Stimulated activated CD8-positive, alpha-beta memory T cell treated with anti-CD3 and anti-CD28 coated beads, Interleukin-7, amount 100 ng/mL, for 1 hour (primary cell): ENCODE measurements at places on chromosomes 11 and 22.

GRCh38 chr11:20047006-20047768 is 113.1 kb downstream of the DBX1 start:
- DNase-seq, result no peak

GRCh38 chr11:12164061-12165014 is 53.9 kb downstream of the MICAL2 start:
- DNase-seq, result no peak

DNA sequence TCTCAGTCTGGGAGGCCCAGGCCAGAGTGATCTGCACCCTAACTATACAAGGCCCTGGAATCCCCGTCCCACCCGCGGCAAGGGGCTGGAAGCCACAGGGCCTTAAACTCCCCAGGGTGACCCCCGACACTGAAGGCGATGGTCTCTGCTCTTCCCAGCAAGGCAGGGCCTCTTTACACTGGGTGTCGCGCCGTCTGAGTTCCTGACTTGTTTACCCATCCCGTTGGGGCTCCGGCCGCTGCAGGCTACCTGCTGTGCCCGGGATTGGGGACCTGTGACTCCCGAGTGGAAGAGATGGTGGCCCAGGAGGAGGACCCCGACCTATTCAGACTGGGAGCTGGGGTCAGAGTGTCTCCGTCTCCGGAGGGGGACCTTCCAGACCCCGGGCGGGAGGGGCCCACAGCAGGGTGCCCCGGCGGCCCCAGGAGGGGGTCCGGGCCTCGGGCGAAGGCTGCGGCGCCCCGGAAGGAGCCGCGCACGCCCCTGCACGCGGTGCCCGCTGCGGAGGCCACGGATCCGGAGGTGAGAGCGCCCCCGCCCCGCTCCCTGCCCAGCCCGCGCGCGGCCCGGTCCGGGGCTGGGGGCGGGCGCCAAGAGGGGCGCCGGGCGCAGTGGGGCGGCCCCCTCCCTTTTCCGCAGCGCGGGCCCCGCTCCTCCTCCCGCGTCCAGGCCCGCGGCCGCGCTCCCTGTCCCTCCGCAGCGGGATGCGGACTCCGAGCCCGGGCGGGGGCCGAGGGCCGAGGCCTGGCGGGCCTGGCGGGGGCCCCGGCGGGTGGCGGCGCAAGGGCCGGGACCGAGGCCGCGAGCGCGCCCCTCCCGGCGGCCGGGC is 560 bp upstream of the MPPED1 start:
- DNase-seq, result no peak

DNA sequence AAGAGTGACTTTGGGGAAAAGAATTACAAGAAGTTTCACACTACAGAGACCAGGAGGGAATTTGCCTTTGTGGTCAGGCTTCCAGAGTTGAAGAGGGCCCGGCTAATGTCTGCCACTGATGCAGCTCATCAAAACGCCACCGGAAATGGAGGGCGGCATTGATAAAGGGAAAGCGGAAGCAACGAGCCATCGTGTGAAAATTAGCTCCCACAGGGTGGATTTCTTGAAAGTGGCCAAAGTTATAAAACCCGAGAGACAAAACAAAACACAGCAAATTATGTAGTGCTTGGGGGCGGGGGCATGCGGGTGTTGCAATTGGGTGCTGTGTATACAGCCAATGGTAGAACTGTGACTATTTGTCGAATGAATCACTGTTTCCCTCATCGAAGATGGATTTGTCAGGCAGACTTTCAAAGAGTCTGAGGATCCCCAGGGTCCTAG is 113.0 kb downstream of the ADAMTS15 start:
- DNase-seq, result no peak

- DNase-seq, result no peak
These were observed 6.5 kb downstream of the PNPLA5 start for GRCh38 chr22:43885319-43885671.
